ENCODE measurements at places on chromosomes 5 and 9.
A peak's percentile ranks its signal among the peaks of the same experiment; 100 is the strongest.

- no peak for ATAC-seq
These were observed 200.8 kb downstream of the PLK2 start for GRCh38 chr5:58258984-58259684.

DNA sequence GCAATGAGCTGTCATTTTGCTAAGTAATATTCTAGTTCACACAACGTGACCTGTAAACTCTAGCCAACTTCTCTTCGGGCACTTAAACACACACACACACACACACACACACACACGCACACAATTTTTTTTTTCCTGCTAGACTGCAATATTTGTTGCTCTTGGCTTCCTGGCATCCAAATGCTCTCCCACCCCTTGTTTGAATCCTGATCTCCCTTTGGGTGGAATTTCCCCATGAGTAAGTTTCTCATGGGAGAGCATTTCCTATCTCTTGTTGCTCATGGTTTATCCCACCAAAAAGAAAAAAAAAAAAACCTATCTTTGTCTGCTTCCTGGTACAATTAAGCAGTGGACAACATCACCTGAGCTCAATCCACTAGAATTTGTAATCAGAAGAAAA is 54.7 kb upstream of the TSLP start:
- no peak for ATAC-seq

GRCh38 chr5:157890836-157891597 is 32.1 kb upstream of the CLINT1 start:
- ATAC-seq, result no peak

- peak; percentile 28 for ATAC-seq
These were observed 261.6 kb downstream of the GLIS3 start for GRCh38 chr9:4038182-4038723.

- no peak for ATAC-seq
These were observed 40.5 kb downstream of the BHMT start for GRCh38 chr5:79151942-79152671.
